ENCODE measurements at places on chromosomes 3 and 15.

DNA sequence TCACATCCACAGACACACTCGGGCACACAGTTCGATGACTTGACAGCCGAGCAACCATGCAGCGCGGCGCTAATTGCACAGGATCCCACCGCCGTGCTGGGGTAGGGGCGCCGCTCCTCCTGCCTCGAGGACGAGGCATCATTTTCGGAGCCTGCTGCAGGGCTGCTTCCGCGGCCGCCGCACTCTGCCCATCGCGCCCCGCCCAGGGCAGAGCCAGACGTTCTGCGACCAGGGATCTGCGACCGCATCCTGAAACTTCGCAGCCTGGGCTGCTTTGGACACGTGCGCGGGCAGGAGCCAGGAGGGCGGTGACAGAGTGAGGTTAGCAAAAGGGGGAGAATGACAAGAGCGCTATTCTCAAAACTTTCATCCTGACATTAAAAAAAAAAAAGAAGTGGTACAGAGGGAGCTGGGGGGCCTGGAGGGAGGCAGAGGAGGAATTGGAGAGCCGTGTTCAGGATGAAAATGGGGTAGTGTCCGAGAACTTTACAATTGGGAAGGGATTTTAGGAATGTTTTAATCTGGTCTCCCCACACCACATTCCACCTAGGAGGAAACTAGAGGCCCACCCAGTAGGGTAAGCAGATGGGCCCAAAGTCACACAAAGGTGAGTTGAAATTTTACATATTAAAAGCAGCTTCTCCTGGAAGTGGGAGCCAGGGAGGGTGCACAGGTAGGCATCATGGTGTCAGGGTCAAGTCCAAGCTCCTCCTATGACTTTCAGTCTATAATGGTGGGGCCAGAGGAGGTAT is 15.9 kb downstream of the IGDCC3 start:
- DNase-seq = no peak

GRCh38 chr3:126630020-126630419 is 24.9 kb downstream of the TXNRD3 start:
- no peak for DNase-seq

GRCh38 chr15:89307791-89308190 is 26.8 kb downstream of the POLG start:
- no peak for DNase-seq

DNA sequence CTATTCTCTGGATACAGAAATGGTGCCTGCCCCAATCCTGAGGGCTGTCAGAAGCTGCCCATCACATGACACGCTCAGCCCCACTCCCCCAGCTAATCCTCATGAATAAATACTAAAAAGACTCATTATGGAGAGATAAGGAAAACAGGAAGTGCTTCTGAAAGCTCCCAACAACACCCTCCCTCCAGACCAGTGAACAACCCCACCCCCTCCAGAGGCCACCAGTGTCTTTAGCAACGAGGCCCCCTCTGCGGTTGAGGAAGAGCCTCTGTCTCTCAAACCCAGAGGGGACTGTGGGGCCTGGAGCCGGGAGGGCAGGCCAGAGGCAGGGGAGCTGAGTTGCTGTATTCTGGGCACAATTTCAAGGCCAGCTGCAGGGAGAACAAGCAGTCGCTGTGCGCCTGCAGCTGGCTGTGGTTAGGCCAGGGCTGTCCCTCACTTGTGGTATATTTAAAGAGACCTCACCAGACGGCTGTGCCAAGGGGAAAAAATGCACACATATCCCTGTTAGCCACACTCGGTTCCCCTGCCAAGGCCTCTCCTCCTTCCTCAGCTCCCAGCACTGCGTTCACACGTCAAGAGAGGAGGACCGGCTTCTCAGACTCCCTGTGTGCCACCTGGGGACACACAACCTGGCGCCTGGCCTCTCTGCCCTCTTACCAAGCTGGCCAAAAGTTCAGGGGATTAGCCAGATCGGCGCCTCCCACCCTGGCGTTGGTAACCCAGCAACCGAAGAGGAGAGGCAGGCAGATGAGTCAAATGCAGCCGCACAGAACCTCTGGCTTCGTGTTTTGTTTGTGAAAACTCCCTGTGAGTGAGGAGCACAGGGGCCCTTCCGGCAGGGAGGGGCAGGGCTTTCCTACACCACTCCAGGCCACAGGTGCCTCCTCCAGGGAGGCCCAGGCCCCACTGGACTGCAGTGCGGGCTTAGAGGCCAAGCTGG is 101.2 kb upstream of the ETV5 start:
- peak; percentile 45 for DNase-seq

- no peak for DNase-seq
These were observed 9.1 kb downstream of the THRB start for GRCh38 chr3:24485511-24485910.

DNA sequence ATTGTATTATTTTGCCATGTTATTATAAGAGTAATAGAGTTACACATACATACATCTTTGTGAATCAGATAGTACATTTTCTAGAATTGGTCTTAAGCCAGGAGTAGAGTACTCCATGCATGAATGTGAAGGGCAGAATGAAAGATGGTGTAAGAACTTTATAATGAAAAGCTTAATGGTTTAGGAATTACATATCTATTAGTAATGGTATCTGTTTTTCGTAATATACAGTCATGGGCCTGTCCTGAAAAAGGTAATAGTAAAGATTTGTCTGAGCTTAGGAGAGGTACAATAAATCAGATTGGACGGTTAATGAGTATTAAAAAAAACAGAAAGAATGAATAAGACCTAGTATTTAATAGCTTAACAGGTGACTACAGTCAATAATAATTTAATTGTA is 118.2 kb upstream of the PRTG start:
- no peak for DNase-seq

DNA sequence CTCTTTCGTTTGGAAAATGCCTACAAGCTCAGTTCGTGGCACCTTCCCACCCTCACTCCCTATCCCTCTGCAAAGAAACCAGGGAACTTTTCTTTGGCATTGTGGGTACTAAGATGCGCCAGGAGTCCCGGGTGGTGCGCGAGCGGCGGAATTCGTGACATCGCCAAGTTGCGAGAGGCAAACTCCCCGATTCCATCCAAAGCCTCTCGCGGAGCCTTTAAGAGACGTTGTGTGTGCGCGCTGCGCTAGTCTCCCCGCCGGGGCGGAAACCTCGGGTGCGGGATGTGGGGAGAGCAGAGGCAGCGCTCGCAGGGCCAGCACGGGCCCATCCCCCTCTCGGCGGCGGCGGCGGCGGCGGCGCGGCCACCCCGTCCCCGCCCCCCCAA is 443 bp upstream of the NR2F2 start:
- DNase-seq = no peak

DNA sequence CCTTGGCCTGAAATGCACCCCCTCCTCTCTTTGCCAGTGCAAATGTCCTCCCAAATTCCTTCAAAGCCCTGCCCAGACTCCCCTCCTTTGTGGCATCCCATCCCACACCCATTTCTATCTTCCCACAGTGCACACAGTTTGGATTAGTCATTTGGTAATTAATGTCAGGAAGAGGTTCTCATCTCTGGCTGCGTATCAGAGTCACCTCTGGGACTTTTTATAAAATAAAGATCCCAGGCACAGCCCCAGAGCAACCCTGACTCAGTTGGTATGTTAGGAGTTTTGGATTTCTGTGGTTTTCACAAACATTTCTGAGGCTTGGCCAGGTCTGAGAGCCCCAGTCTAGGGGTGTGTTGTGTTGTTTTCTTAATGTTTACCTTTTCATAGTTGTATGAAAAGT is 41.6 kb downstream of the C3orf20 start:
- DNase-seq = no peak

GRCh38 chr15:80485370-80486164 is 81.4 kb downstream of the ARNT2 start:
- DNase-seq = no peak

DNA sequence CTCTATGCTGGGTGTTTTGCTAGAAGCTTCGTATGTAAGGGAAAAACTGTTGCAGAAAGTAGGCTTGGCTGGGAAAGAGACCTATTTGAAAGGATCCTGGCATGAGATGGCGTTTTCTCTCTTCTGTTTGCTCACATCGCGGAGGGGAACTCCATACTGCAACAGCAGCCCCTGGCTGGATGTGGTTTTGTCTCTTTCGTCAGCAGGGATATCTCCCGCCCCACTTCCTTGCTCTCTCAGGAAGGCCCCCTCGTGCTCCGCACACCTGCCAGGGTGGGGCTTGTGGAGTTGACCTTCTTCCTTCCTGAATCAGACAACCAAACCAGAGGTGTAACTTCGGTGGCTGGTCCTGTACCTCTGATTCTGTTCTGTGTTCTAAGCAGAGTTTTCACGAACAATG is 26.4 kb upstream of the MYZAP start:
- no peak for DNase-seq

Data from gastrocnemius medialis (tissue), 4 donors.